ENCODE measurements at places on chromosomes 16 and 17. TPM values are rescaled to one million over a fixed set of nuclear protein-coding genes. Genes with fewer than 3 reads are reported as not detected.

The FBXW10 gene
- not detected for total RNA-seq

GRCh38 chr16:10521681-10522274 lies 58.6 kb downstream of the EMP2 start:
- ATAC-seq: peak; percentile 76

DNA sequence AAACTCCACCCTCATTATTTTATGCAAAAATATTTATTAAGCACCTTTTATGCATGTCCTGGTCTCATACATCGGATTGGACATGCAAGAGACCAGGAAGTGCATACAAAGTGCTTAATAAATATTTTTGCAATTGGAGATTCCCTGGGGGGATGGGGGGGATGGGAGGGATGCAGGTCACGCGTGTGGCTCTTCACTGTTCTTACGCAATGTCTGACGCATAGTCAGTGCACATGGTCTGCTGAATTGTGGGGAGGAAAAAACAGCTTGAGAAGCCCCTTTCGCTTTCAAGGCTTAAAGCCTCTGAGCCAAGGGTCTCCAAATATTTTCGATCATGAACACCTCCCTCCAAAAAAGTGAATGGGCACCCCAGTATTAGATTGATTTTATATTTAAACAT lies 96.7 kb upstream of the XYLT1 start:
- ATAC-seq: no peak

The PPP1R27 gene
- total RNA-seq: not detected

DNA sequence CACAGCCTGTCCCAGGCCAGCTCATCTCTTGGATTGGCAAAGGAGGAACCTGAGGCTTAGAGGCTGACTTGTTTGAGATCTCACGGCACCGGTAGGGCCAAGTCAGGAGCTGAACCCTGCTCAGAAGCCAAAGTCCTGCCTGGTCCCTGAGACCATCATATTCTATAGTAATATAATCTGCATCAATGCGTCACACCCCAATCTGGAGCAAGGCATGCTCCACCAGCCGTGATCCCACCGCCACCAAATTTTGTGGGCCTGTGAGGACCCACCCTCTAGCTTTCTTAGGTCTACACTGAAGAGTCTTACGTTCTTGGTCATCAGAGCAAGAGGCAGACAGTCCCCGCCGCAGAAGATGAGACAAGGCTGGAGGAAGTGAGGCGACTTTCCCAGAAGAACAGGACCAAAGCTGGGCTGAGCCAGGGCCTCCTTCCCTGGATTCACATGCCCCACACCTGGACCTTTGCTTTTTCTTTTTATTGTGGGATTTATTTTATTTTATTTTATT lies 2.7 kb downstream of the SULT1A1 start:
- ATAC-seq: no peak

The MIEN1 gene
- 40.6 TPM for total RNA-seq

- ATAC-seq: no peak
Measured at GRCh38 chr16:24984903-24985675, 30.1 kb downstream of the ARHGAP17 start.

The CISD3 gene
- total RNA-seq: 14.9 TPM

All from gastroesophageal sphincter (tissue), 4 donors.